ENCODE measurements at places on chromosomes 4 and X. TPM values are rescaled to one million over a fixed set of nuclear protein-coding genes. Genes with fewer than 3 reads are reported as not detected.

DNA sequence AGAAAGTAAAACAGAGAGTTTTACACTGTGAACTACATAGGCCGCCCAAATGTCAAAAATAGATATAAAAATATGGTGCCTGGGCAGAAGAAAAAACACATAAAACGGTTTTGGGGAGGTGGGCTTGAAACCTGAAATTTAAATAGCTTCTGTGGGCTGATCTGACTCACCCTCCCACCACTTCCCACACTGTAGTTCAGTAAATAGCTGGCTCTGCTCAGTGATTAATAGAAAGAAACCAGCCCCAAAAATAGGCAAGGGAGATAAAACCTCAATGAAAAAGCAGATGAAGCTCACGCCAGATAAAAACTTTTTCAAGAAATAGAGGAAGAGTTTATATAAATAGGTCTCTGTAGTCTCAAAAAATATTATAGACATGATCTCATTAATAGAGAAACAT, 13.2 kb upstream of the COX7B2 start:
- no peak overlapping the region for H3K27ac ChIP-seq
- no peaks in the 10 kb centered on the region for H3K27me3 ChIP-seq
- H3K4me1 ChIP-seq = no peaks in the 10 kb centered on the region
- DNase-seq = no peak
- no peaks in the 10 kb centered on the region for H3K36me3 ChIP-seq

- H3K4me1 ChIP-seq = no peaks in the 10 kb centered on the region
- H3K4me3 ChIP-seq = no peak overlapping the region
- no peaks in the 10 kb centered on the region for H3K27me3 ChIP-seq
- no peak overlapping the region for H3K27ac ChIP-seq
- DNase-seq = no peak
Measured at GRCh38 chr4:170047771-170048354, 21.7 kb upstream of the MFAP3L start.

GRCh38 chr4:17447675-17448298, 64.1 kb downstream of the QDPR start:
- H3K27me3 ChIP-seq = no peaks in the 10 kb centered on the region
- DNase-seq = no peak
- no peak overlapping the region for H3K27ac ChIP-seq
- no peaks in the 10 kb centered on the region for H3K36me3 ChIP-seq

- H3K27me3 ChIP-seq = no peaks in the 10 kb centered on the region
- DNase-seq = no peak
- H3K27ac ChIP-seq = no peak overlapping the region
- H3K36me3 ChIP-seq = no peaks in the 10 kb centered on the region
- no peak overlapping the region for H3K4me3 ChIP-seq
- no peaks in the 10 kb centered on the region for H3K4me1 ChIP-seq
Measured at GRCh38 chr4:138675685-138676084, 339.9 kb upstream of the NOCT start.

GRCh38 chrX:27924718-27925117, 56.5 kb downstream of the DCAF8L1 start:
- no peak overlapping the region for H3K27ac ChIP-seq
- no peaks in the 10 kb centered on the region for H3K36me3 ChIP-seq
- H3K4me1 ChIP-seq = no peaks in the 10 kb centered on the region
- DNase-seq = no peak

DNA sequence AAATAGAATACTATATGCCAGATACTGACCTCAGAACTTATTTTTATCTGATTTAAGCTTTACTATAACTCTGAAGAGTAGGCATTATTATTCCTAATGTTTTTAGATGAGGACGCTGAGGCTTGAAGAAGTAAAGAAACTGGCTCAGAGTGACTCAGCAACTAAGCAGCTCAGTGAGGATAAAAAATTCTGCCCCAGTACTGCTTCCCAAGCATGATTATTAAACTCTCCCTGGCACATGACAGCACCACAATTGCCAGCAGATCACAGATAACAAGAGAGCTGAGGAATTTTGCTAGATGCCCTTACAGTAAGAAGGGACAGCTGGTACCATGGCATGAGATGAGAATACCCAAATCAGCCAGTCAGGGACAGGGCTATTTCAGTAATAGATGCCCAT, 219.4 kb downstream of the NKX6-1 start:
- no peaks in the 10 kb centered on the region for H3K27me3 ChIP-seq
- H3K4me3 ChIP-seq = no peak overlapping the region
- H3K27ac ChIP-seq = no peak overlapping the region
- H3K4me1 ChIP-seq = no peaks in the 10 kb centered on the region
- no peak for DNase-seq
- no peaks in the 10 kb centered on the region for H3K36me3 ChIP-seq

DNA sequence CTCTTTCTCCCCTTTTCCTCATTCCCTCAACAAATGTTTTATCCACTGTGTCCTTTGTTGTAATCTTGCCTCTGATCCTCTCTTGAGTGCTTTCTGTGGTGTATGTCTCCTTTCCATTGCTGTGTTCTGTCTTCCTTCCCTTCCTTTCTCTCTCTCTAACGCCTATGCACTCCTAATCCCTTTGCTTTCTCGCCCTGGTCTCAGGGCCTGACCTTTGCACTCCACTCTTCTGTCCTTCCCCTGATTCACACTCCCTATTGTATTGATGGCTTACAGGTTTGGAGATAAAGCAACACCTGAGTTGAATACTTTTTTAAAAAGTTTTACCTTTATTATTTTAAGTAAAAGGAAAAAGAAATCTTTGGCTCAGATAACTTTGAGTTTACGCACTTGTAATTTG, 15.6 kb upstream of the SCOC start:
- no peak for DNase-seq
- H3K27ac ChIP-seq = no peak overlapping the region
- no peak overlapping the region for H3K4me3 ChIP-seq

- no peak for DNase-seq
- H3K4me1 ChIP-seq = no peaks in the 10 kb centered on the region
- no peak overlapping the region for H3K4me3 ChIP-seq
Measured at GRCh38 chrX:96407072-96407471, 277.6 kb upstream of the DIAPH2 start.

SPANXB1 gene
- not detected for total RNA-seq

All from gastrocnemius medialis (tissue), 4 donors.